ENCODE measurements at places on chromosomes 2 and 18.

DNA sequence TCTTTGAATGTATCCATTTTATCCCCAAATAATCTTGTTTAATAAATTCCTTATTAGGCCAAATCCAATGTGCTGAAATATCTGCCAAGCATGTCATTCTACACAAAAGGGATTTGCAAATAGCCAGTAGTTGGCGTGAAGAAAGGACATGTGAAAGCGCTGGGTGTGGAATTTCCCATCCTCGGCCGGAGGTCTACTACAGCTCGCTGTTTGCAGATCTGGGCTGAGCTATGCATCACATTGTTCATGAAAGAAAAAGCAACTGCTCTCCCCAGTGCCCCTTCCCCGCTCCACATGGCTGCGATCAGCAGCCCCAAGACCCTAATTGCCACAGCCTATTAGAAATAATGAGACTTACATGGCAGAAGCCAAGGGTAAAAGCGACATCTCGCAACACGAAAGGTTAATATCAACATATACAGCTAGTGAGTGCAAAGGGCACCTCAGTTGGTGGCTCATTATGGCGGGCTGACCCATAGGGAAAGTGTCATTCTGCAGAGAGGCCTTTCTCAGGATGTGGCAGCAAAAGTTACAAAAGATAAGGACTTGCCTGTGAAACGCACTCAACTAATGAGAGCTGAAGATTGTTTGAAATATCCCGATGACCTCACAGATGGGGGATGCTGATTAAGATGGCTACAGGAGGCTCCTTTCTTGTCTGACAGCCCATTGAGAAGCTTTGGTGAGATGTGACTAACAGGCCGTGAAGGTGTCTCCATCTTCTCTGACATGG lies 126.9 kb upstream of the CYP1B1 start:
- DNase-seq = no peak

DNA sequence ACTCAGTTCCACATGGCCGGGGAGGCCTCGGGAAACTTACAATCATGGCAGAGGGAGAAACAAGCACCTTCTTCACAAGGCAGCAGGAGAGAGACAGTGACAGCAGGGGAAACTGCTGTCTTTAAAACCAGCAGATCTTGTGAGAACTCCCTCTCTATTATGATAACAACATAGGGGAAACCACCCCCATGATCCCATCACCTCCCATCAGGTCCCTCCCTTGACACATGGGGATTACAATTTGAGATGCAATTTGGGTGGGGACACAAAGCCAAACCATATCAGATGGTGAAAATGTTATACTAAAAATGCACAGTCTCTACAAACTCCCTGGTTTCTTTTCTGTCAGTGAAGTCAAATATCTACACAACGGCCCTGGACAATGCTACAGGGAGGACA lies 9.2 kb downstream of the TMEM18 start:
- no peak for DNase-seq

DNA sequence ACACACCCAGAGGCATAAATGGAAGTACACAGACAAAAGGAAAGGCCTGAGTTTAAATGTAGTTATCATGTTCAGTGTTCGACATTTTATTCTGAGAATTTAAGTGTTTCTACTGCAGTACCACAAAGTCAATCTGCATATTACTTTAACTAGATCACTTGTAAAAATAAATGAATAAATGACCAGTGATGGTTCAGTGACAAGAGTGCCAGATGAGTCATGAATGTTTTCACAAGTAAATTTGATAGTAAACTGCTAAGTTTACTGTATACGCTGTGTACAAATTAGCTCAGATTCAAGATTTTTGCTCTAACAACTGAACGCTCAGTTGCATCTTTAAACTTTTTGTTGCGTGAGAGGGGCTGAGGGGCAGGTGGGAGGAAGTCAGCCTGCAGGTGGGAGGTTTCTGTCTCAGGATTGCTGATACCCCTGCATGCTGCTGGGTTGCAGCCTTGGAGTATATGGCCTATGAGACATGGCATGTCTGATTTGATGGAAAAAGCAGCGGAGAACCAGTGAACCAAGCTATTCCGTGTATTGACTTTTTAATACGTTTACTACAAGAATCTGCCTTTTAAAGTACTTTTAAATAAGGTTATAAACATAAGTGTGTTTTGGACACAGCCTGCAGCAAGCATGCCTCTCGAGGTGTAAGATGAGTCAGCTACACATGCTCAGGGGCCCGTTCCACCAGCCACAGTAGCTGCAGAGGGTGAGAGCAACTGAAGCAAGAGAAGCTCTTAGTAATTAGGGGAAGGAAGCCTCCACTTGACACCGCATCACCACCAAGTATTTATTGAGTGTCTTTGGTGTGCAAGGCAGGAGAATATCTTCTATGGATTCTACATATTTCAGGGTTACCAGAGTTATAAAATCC lies 245.1 kb downstream of the NEDD4L start:
- no peak for DNase-seq

DNA sequence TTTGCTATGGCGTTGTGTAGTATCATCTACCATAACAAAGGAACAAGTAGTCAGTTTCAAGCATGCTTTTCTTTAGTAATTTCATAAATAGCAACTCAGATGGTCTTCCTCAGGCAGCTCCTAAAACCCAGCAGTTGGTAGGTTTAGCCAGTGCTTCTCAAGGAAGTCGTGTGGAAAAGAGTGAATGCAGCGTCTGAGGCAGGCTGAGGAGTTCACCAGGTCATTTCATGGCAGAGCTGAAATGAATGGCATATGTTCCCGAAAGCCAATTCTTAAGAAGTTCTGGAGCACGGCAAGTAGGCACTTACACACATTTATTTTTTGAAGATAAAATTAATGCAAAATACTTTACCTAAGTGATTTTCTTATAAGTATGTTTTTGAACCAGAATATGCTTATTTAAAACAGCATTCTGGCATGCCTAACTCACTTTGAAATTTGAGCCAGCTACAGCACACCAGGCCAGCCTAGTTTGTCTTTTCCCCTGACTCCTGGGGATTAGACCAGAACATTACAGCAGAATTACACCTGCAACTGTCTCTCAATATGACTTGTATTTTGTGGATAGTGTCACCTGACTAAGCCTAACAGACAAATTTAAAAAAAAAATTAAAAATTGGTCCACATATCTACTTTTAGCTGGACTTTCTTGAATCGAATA lies 62.2 kb downstream of the OSBPL6 start:
- no peak for DNase-seq

DNA sequence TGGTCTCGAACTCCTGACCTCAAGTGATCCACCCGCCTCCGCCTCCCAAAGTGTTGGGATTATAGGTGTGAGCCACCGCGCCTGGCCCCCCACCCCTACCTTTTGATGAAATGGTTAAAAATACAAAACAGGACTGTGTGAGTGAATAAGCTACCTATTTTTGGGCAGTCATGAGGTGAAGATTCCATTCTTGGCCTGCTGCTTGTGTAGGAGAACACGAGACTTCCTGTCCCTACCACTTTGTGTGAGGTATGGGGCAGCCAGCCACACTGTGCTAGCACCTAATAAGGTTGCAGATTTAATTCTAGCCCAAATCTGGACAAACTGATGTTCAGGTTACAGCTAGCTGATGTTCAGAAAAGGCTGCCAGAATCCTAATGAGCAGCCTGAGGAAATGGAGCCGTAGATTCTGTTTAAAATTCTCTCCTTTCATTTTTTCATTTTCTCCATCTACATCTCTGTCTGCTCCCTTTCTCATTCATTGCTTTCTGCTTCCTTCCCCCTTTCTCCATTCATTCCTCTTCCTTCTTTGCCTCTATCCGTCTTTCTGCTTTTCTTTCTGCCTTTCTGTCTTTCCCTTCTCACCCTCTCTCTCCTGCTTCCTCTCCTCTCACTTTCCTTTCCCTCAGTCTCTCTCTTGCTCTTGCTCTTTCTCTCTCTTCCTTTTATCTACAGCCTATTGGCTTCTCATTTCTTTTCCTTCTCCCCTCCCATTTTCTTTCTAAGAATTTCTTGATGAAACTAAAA lies 4.6 kb upstream of the LTBP1 start:
- DNase-seq = no peak

GRCh38 chr2:119910566-119910965 lies 102.3 kb upstream of the EPB41L5 start:
- no peak for DNase-seq

DNA sequence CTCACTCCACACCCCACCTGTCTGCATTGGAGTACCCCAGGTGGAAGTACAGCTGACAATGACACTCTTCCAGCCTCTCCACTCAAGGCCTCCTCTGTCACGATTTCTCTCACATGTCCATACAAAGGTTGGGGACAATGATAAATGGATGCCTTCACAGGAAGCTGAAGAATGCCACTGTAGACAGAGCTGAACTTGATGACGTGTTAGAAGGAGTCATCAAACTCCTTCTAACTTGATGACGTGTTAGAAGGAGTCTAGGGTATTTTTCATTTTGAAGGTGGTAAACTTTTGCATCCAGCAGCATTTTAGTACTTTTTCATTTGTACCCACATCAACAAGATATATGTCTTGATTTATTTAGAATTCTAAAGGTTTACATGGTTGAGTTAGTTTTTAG lies 163.5 kb upstream of the DNMT3A start:
- DNase-seq = no peak

DNA sequence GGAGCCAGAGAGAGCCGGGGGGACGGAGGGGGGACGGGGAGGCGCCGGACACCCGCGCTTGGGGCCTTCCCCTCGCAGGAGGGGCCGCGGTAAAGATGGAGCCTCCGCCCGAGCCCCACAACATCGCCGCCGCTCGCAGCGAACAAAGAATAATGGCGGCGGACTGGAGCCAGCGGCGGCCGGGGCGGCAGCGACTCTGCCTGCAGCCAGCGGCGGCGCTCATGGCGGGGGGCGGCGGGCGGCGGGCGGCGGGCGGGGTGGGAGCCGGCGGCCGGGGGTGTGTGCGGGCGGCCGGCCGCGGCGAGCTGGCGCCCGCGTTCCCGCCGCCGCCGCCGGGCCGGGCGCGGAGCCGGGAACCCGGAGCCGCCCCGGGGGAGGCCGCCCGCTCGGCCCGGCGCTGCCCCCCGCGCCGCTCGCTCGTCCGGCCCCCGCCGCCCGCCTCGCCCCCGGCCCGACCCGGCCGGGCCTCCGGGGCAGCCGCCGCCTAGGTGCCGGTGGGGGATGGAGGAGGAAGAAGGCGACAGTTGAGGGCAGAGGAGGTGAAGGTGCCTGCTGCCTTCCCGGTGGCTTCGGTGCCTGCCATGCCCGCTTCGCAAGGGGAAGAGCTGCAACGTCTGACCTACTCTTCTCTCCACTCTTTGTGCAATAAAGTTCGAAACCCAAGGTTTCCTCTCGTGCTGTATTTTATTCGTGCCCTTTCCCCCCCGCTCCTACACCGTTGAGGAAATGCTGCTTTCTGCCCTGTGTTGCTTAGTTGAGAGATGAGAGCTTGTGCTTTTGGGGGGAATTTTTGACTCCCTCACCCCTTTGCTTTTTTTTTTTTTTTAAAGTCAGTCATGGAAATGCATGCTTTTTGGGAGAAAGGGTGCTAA lies 634 bp downstream of the CREB1 start:
- DNase-seq = peak; percentile 71

- no peak for DNase-seq
Measured at GRCh38 chr2:37795938-37796337, 124.5 kb upstream of the CDC42EP3 start.

- no peak for DNase-seq
Measured at GRCh38 chr2:239291475-239292350, 109.1 kb downstream of the HDAC4 start.

DNA sequence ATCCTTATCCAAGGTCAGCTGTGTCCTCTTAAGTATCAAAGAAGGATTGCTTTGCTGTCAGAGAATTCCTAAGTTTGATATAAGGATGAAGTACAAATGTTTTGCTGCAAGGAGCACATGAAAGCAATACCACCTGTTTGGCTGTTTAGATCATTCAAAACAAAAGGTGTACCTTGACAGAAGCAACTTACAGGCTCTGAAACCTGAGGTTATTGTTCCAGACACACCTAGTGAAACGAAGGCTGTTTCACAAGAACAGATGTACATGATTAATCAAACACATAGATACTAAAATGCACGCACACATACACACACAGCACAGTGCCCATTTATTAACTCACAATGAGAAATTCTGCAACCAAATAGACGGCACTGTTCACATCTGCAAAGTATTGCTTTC lies 166.2 kb downstream of the RBM43 start:
- no peak for DNase-seq

GRCh38 chr2:55051026-55051866 lies 995 bp upstream of the RTN4 start:
- no peak for DNase-seq

DNA sequence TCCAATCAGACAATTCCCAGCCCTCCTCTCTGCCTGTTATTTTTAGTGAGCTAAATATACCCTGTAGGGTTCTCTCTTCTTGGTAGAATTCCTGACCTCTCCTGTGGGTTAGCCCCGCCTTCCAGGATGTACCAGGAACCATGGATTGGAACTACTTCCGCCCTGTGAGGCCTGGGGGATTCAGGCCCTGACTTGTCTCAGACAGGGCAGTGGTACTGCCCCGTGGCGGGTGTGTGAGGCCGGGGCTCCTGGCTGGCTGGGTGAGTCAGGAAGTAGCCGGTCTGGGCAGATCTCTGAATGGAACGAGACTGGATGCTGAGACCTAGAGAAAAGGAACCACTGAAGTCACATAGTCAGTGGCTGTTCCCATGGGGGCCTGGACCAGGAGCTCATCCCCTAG lies 50.5 kb downstream of the DYSF start:
- DNase-seq = no peak

GRCh38 chr2:172843266-172843582 lies 107.6 kb downstream of the RAPGEF4 start:
- no peak for DNase-seq

DNA sequence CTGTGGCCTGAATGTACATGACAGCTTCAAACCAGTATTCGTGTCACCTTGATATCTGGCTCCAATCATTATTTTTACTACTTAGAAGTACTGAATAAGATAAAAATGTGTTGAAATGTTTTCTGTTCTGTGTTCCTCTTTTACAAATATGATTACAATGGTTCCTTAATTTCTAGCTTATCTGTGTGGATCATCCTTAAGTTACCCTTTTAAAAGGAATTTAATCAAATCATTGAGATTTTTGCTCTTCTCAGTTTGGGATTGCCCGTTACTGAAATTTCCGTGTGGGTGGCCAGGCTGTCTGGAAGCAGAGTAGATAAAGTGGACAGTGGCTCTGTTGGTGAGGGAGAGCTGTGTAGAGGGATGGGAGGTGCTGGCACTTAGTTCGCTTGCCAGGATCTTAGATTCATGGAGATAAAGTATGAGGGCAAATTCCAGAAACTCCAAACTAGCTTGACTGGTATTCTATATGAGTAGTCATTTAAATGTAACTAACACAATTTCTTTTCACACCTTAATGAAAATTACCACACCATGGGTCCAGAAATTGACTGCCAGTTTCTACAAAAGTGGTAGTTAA lies 27.4 kb upstream of the SAG start:
- DNase-seq = no peak

Data from stimulated activated naive CD8-positive, alpha-beta T cell treated with anti-CD3 and anti-CD28 coated beads, Interleukin-15, amount 100 ng/mL, for 72 hours (primary cell).